ENCODE measurements at places on chromosomes 3 and 15. TPM values are rescaled to one million over a fixed set of nuclear protein-coding genes. Genes with fewer than 3 reads are reported as not detected.

Gene LCTL
- not detected for total RNA-seq

Gene SLC4A7
- total RNA-seq, result 76.4 TPM

Gene AMIGO3
- total RNA-seq, result not detected

Gene SKOR1
- total RNA-seq, result 0.09 TPM

Gene ZPLD1
- total RNA-seq, result not detected

Gene PRR20G
- total RNA-seq, result not detected

Gene SI
- not detected for total RNA-seq

Gene UNC13C
- not detected for total RNA-seq

Gene ROPN1
- total RNA-seq, result not detected

Gene C3orf80
- total RNA-seq, result 0.25 TPM

Gene ACTRT3
- 1.3 TPM for total RNA-seq

Gene ADIPOQ
- total RNA-seq, result not detected

Gene GRK7
- total RNA-seq, result not detected

Gene MESP2
- 0.41 TPM for total RNA-seq

Gene TMEM39A
- total RNA-seq, result 50.4 TPM
